Stromal cell of bone marrow (primary cell): ENCODE measurements at places on chromosomes 5 and 9.

DNA sequence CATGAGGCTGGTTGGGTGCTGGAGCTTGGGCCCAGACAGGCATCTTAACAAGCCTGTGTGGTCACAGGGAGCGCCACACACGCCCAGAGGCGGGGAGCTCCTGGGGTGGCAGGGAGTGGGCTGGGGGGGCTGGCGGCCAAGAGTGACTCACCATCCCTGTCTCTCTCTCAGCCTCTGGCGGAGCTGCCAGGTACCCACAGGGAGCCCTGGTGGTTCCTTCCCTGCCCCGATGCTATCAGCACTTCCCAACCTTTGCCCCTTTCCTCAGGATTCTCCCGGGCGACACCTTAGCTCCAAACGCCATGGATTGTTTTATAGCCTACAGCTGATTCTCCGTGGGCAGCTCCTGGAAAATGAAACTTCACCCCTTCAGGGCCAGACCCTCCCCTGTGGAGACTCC is 5.5 kb downstream of the SLC9A3 start:
- DNase-seq = no peak

DNA sequence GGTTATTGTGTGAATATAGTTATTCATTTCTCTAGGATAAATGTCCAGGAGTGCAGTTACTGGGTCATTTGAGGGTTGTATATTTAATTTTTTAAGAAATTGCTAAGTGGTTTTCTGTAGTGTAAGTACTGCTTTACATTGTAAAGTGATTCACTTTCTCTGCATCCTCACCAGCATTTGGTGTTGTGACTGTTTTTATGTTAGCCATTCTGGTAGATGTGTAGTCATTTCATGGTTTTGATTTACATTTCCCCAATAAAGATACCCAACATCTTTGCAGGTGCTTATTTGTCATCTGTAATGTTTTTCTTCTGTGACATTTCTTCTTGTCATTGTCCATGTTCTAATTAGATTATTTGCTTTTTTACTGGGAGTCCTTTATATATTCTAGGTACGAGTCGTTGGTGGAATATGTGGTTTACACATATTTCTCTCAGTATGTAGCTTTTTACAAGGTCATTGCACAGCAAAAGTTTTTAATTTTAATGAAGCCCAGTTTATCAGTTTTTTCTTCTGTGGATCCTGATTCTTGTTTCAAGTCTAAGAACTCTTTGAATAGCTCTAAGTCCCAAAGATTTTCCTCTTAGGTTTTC is 34.0 kb downstream of the SCGB3A1 start:
- no peak for DNase-seq

DNA sequence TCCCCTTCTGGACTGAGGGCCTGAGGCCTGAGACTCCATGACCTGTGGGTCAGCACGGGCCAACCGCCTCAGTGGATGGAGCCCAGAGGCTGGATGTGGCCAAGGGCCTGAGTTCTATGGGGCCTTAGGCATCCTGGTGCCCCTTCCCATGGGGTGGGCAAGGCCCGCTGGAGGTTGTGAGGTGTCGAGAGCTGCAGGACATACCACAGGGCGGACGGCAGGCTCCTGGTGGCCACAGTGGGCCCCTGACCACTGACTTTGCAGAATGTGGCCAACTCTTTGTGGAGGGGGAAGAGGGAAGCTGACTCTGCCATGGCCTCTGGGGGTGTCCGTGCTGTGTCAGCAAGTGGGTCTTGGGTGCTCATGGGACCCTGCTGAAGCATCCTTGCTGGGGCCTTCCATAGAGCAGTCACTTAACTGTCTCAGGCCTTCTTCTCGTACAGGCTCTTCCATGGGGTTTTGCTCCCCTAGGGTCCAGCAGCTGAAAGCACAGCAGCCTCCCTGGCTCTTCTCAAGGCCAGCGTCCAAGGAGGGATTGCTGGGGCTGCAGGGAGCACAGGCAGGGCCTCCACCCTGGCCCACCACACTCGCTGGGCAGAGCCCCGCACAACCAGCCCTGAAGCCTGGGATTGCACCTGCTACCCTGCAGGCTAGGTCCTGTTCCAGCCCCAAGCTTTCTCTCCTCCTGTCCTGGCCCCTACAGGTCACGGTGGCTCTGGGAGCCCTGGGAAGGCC is 21.6 kb upstream of the SLC9A3 start:
- DNase-seq = no peak

GRCh38 chr5:150184990-150185912 is 4.6 kb upstream of the SLC6A7 start:
- no peak for DNase-seq

DNA sequence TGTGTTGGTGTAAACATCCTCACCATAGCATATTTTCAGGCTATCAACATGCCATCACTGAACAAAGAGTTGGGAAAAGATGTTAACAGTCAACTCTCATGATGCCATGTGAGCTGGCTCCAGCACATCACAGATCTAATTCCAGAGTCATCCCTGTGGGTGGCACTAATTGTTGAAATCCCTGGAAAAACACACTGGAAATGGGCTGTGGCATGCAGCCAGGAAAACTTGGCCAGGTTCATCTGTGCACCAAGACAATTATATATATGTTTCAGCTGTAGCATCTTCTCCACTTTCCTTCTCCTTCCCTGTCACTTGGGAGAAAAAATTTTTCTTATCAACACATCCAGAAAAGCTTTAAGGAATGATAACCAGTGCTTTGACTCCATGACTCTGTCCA is 313.7 kb downstream of the TRIM32 start:
- no peak for DNase-seq

- no peak for DNase-seq
These were observed 24.4 kb upstream of the FNIP1 start for GRCh38 chr5:131821221-131821620.

DNA sequence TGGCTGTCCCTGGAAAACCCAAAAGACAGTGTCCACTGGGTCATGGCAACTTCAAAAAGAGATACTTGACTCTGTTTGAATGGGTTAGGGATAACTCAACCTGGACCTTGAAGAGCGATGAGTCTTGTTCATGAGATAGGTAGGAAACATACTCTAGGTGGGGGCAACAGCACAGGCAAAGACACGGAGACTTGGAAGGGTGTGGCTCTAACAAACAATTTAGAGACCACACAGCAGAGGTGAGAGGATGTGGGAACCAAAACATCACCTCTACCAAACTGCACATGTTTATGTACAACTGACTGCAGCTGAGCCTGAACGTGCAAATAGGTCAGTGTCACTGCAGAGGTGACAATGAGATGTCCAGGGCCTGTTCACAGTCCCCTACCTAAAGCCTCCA is 247.7 kb upstream of the ADRA1B start:
- no peak for DNase-seq

- DNase-seq = peak; percentile 41
These were observed at the start of gene LRRC70 for GRCh38 chr5:62578540-62578939. LRRC70 (plus strand) TSS chr5:62578819; CDS start chr5:62579439, 620 bp downstream.

- peak; percentile 10 for DNase-seq
These were observed 213.2 kb downstream of the TMC1 start for GRCh38 chr9:72734631-72735030.
